Dermis lymphatic vessel endothelial cell (primary cell): ENCODE measurements at places on chromosomes 3 and 15. TPM values are rescaled to one million over a fixed set of nuclear protein-coding genes. Genes with fewer than 3 reads are reported as not detected.

The GPR149 gene
- not detected in 2 replicates for total RNA-seq

The PLA2G4D gene
- not detected in 2 replicates for total RNA-seq

The AMIGO3 gene
- not detected in 2 replicates for total RNA-seq

The EIF4A2 gene
- 452 and 554 TPM in 2 replicates for total RNA-seq

The KBTBD13 gene
- not detected in 2 replicates for total RNA-seq

The SI gene
- not detected in 2 replicates for total RNA-seq

The B2M gene
- 2,829 and 3,073 TPM in 2 replicates for total RNA-seq

The CCDC9B gene
- 11.8 and 12.4 TPM in 2 replicates for total RNA-seq

The EPHB3 gene
- under 0.01 and 0.09 TPM in 2 replicates for total RNA-seq

The THUMPD3 gene
- 19.9 and 24.2 TPM in 2 replicates for total RNA-seq

The MUC20 gene
- 0.11 and 0.34 TPM in 2 replicates for total RNA-seq

The CLSTN2 gene
- under 0.01 and 0.11 TPM in 2 replicates for total RNA-seq

The AHSG gene
- 0.09 TPM in 1 of 2 replicates, not detected in the other for total RNA-seq

The KIF7 gene
- 0.65 and 1.2 TPM in 2 replicates for total RNA-seq

The RLBP1 gene
- total RNA-seq = not detected in 2 replicates

The RHCG gene
- total RNA-seq = not detected in 2 replicates

The GAP43 gene
- not detected in 2 replicates for total RNA-seq

The CDAN1 gene
- 9.2 and 9.5 TPM in 2 replicates for total RNA-seq

The TRIM59 gene
- total RNA-seq = 15.9 and 19.0 TPM in 2 replicates

The TOMM70 gene
- 26.3 and 36.9 TPM in 2 replicates for total RNA-seq

The AGBL1 gene
- total RNA-seq = not detected in 2 replicates

The RFTN1 gene
- total RNA-seq = 17.2 and 25.2 TPM in 2 replicates

The EFHB gene
- 0.22 and 0.34 TPM in 2 replicates for total RNA-seq

The CCR8 gene
- not detected in 2 replicates for total RNA-seq

The MFN1 gene
- total RNA-seq = 37.7 and 50.9 TPM in 2 replicates

The CHRM5 gene
- 0.17 and 0.22 TPM in 2 replicates for total RNA-seq

The NR2E3 gene
- total RNA-seq = 0.22 and 0.26 TPM in 2 replicates

The SH2D7 gene
- total RNA-seq = not detected in 2 replicates

The SCAANT1 gene
- total RNA-seq = not detected in 2 replicates
